SW 1271 (cell line): ENCODE measurements at places on chromosomes 6 and 20.

DNA sequence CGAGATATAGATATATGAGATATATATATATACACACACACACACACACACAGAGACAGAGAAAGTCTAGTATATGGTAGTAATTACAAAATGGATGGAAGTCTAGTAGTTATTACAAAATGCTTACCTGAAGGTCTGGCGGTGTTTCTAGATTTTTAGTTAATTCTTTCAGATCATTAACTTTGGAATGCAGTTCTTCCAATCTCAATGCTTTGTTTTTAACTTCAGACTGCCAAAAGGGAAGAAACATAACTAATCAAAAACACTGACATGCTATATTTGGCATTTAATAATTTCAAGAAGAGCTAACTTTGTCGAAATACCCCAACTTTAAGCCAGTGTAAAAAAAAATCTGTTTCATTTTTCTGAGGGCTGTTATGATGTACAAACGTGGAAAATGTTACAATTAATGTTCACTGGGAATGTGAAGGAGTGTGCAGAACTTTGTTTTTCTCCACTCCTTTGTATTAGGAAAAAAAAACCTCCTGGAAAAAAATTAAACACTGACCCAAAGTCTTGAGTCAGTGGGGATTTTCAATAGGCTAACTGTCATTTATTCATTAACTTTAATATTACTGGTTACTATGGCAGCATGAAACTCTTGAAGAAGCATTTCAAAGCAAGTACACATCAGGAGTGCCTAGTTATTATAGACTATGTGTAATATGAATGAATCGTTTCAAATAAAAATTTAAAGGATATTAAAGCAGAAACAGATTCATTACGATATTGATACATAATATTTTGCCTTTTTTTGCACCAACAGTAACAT lies 232.9 kb downstream of the SYNE1 start:
- no peak for DNase-seq

- DNase-seq: no peak
These were observed 262.8 kb upstream of the MAP3K7 start for GRCh38 chr6:90849686-90850085.

- DNase-seq: no peak
These were observed 404.4 kb upstream of the GJE1 start for GRCh38 chr6:141728330-141728729.

- no peak for DNase-seq
These were observed 19.8 kb downstream of the MTFR2 start for GRCh38 chr6:136230219-136230853.

DNA sequence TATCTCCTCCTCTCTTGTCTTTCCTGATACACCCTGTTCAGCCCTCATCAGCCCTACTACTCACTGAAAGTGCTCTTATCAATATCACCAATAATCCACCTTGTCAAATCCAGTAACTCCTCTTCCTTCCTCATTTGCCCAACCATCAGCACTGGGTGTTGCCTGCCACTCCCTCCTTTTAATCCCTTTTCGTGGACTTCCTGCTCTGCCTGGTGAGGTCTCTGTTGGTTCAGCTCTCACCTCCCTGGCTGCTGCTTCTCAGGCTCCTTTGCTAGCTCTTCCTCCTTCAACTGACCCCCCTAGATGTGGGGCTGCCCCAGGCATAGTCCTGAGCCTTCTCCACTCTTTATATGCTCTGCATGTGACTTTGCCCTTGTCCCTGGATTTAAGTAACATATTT lies 92.5 kb downstream of the PREP start:
- DNase-seq: no peak

DNA sequence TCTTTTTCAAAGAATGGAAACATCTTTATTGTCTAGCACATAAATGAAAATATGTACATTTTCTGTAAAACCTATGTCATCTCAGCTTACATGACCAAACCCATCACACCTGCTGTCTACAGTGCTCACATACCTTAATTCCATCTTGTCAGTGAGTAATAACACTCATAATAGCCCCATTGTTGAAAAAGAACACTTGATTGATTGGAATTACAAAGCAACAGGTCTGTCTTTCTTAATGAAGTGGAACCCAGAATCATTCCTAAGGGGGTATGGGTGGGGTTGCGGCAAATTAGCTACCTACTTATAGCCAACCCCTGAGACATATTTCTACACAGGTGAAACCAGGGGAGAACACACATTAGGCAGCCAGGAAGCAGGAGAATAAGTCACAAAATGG lies 20.2 kb downstream of the ADGRF4 start:
- no peak for DNase-seq

DNA sequence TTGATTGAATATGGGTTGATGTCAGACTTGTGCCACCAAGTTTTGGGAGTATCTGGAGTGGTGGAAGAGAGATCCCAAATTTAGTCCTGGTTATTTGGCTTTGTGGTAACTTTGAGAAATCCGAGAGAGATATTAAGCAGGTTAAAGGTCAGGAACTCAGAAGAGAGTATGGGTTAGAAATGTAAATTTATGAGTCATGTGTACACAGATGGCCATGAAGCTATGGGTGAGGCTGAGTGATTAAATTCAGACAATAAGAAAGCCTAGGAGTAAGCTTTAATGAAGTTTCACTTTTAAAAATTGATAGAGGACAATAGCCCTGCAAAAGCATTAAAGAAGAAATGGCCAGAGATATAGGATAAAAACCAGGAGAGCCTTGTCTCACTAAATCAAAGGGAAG lies 14.3 kb downstream of the RIMS1 start:
- no peak for DNase-seq

- DNase-seq: no peak
These were observed 51.2 kb downstream of the BMP6 start for GRCh38 chr6:7777074-7777473.

- DNase-seq: no peak
These were observed 245.9 kb upstream of the FOXQ1 start for GRCh38 chr6:1065986-1066385.

GRCh38 chr20:21235484-21236445 lies 67.4 kb upstream of the XRN2 start:
- DNase-seq: peak; percentile 77
